C1 segment of cervical spinal cord (tissue), 14 donors: ENCODE measurements at places on chromosomes 3 and 15.
A peak's percentile ranks its signal among the peaks of the same experiment; 100 is the strongest.

DNA sequence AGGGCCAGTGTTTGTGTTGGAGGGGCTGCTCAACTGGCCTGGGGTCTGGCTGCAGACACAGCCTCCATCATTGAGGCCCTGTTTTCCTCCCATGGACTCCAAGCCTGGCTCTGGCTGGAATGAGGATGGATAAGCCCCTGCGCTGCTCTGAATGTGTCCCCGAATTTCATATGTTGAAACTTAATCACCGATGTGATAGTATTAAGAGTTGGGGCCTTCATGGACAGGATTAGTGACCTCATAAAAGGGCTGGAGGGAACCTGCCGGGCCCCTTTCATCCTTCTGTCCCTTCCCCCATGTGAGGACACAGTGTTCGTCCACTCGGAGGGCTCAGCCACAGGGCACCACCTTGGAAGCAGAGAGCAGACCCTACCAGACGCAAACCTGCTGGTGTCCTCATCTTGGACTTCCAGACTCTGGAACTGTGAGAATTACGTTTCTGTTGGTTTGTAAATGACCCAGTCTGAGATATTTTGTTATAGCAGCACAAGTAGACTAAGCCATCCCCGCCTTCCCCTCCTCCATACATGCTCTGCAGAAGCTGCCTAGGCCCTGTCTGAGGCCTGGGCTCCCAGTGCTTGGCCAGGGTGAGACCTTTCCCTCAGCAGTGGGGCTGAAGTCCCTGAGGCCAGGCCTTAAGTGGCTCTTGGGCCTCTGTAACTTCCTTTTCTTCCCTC lies 3.8 kb upstream of the LCTL start:
- no peak for DNase-seq

DNA sequence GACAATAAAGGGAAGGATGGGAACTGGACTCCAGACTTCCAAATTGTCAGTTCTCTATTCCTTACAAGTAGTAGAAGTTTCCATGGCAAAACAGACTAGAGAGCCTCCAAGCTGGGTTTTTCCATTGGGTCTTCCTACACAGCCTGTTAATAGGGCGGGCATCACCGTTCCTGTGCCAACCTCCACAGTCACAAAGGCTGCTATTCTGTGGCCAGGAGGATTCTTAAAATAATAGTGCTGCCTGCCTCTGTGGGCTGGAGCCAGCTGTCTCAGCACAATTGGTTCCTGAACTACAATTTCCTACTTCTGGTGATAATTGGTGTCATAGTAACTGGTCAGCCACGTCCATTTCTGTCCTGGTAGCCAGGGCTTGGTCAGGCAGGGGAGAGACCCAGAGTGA lies 38.6 kb downstream of the LYZL4 start:
- DNase-seq = peak; percentile 13

DNA sequence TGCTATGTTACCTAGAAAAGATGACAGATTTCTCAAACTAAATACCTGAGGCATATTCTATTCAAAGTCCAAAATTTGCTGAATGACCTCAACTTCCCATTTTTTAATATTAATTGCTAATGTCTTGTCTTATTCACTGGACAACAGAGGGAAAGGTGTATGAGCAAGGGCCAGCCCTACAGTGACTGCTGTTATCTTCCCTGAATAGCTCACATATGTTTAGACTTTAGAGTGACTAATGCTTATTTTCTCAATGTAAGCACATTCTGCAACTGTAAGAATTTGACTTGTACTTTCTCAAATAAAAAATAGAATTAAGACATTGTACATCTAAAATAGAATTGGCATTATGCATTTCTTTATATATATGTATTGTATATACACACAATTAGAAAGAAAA lies 26.5 kb upstream of the AADACL2 start:
- no peak for DNase-seq

GRCh38 chr3:10570196-10570946 lies 65.0 kb upstream of the ATP2B2 start:
- DNase-seq = peak; percentile 35

GRCh38 chr3:29347412-29347811 lies 66.5 kb downstream of the RBMS3 start:
- no peak for DNase-seq

DNA sequence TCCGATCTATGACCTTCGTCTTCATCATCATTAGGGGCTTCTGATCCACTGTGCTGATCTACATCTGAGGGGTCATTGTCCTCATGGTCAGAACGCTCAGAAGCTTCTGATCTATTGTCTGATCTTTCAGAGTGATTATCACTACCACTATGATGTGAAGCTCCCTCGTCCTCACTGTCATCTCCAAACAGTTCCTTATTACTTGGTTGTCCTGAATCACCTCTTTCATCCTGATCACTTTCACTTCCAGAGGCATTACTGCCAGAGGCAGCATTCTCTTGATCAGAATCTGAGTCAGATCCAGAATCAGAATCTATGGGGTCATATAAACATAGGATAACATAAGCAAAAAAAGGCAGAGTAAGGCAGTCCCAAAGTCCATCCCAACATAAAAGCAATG lies 5.4 kb downstream of the LEO1 start:
- DNase-seq = no peak

DNA sequence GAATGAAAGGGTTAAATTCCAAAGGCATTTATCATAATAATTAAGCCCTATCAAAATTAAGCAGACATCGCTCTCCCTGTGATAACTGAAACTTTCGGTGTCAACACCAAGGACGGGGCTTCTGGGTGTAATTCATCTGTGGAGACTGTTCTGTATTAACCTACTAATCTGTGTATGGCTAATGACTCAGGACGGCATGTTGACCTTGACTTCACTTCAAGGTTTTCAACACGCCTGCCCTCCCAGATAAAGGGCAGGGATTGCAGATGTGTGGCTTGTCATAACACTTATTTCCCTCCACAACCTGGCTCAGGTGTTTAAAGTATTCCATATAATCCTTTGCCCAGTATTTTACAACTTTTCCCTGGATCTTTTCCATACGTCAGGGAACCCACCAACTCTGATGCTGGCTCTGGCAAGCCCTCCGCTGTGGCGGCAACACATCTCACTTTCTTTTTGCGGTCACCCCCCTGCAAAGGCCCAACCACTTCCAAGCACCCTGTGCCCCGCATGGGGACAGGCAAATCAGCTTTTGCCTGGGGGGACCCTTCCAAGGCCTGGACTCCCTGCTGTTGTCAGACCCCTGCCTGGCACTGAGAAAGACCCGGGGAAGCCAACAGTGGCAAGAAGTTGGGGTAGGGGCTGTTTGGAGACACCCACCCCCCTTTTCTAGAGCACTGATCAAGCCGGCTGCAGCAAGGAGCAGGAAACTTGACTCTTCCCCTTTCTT lies 93.2 kb upstream of the MEF2A start:
- no peak for DNase-seq

GRCh38 chr3:107272885-107273284 lies 104.4 kb upstream of the CCDC54 start:
- no peak for DNase-seq

- no peak for DNase-seq
These were observed 325.8 kb downstream of the KCNH8 start for GRCh38 chr3:19473971-19474580.

DNA sequence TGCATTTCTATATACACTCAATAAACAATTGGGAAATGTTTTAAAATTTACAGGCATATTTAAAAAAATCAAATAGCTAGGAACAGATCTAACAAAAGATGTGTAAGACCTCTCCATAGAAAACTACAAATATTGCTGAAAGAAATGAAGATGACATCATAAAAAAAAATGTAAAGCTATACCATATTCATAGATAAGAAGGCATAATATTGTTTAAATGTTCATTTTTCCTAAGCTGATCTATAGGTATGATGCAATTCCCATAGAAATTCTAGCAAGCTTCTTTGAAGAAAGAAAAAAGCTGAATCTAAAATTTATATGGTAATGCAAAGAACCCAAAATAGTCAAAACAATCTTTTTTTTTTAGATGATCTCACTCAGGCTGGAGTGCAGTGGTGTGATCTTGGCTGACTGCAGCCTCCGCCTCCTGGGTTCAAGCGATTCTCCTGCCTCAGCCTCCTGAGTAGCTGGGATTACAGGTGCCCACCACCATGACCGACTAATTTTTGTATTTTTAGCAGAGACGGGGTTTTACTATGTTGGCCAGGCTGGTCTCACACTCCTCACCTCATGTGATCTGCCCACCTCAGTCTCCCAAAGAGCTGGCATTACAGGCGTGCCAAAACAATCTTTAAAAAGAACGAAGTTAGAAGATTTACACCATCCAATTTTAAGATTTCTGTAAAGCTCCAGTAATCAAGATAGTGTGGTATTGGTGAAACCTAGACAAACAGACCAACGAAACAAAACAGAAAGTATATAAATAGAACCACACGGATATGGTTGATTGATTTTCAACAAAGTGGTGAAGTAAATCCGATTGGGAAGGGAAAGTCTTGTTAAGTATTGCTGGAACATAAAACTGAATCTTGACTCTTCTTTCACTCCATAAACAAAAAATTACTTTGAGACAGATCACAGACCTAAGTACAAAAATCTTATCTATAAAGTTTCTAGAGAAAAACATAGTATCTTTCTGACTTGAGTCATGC lies 6.3 kb upstream of the BHLHE40 start:
- DNase-seq = no peak

GRCh38 chr15:71249986-71250385 lies 134.7 kb downstream of the THSD4 start:
- DNase-seq = no peak

DNA sequence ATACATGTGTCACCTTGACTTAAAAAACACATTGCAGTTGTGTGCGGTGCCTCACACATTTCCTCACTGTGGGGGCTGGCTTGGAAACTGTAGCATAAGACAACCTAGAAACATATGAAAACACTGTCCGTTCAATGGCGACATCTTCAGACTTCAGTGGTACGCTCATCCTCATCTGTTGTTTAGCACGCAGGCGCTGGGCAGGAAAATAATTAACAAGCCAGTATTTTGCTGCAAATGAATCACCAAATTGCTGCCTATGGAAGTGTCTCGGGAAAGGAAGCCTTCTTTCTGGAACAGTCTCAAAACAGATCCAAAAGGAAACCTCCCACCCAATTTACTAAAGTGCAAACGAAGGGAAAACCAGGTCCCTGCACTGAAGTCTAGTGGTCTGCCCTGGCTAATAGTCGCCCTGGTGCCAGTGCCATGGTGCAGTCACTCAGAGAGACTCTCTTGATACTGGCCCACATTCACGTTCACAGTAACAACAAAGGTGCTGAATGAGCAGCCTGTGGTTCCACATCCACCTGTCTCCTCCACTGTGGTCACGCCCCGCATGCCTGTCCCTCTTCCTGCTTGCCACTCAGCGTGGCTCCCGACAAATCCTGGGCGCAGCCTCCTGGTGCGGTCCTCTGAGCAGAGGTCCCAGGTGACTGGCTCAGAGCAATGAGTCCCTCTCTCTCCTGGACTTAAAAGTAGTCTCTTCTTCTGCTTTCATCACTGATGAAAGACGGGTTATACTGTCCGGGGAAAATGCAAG lies 35.6 kb upstream of the MUC13 start:
- no peak for DNase-seq

DNA sequence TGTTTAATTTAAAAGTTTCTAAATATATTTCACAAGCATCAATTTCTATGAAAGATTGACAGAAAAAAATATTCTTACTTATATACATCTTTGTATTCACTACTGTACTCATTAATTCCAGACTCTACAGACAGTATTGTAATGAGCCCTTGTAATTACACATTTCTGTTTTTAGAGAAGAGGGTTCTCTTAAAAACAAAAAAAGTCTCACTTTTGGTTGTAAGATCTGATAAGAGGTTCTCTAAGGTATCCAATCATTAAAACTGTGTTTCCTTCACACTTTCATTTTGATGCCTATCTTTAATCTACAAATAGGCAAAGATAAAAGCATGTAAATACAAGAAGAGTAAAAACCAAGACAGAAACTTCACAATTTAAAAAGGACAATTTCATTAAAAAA lies 75.6 kb downstream of the FBXL22 start:
- no peak for DNase-seq

- DNase-seq = no peak
These were observed 16.6 kb downstream of the KPNA1 start for GRCh38 chr3:122498152-122498551.

DNA sequence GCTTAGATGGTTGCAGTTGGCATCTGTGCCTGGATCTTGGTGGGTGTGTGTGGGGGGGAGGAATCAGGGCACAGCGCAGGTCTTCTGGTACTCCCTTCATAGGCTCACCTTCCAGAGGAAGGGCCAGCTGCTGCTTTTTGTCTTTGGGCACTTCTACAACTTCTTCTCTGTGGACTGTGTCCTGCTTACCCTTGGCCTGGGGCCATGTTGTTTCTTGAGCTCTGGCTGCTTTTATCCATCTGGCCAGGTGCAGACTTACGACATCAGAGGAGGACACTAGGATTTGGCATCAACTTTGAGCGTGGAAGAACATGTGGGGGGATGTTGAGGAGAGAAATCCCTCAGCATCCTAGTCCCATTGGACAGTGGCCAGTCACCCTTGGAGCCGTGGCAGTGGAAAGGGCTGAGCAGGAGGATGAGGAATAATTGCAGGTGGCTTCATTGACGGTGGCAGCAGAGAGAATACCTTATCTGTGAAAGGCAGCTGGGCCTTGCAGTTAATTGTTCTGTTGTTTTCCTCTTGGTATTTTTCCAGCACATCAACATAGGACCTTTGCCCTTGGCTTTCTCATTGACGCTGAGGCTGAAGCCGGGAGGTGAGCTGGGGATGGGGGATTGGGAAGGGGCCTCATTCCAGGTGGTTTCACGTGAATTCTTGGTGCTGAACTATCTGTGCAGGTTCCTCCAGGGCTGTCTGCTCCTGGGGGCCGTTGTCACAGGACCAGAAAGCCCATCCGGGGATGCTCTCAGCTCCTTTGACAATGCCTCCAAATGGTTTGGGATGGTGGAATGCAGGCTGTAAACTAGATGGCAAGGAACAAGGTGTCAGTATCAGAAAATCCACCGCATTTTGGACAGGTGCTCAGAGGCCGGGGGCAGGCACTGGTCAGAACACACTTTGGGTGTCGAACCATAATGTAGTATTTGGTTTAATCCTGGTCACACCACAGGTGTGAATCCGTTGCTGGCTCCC lies 9.7 kb downstream of the EPHB1 start:
- no peak for DNase-seq

- DNase-seq = no peak
These were observed 162.5 kb downstream of the C3orf38 start for GRCh38 chr3:88312256-88312655.

DNA sequence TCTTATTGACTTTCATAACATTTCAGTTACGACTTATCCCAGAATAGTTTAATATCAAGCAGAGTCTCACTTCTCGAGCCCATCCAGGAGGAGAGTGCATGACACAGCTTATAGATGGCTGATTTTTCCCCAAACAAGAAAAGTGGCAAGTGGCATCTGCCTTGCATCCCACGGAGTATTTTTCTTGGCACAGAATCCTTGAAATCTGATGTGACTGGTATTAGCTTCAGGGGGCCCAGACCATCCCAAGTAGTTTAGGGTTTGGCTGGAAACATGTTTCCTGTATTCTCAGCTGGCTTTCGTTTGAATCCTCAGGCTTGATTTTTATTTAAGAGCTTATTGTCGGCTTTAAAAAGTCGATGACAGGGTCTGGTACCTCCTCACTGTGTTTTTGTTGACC lies 20.7 kb upstream of the FBXL22 start:
- no peak for DNase-seq

- no peak for DNase-seq
These were observed 188.1 kb downstream of the CHST2 start for GRCh38 chr3:143307613-143308183.

GRCh38 chr3:8985411-8985831 lies 22.1 kb upstream of the RAD18 start:
- no peak for DNase-seq
